AG08395 (cell line): ENCODE measurements at places on chromosomes 11 and 22.

- DNase-seq = no peak
Observed at GRCh38 chr11:77196961-77197360, 68.9 kb downstream of the MYO7A start.

GRCh38 chr22:20435436-20436306 lies 2.0 kb downstream of the SCARF2 start:
- no peak for DNase-seq

GRCh38 chr11:79922641-79923040 lies 481.8 kb upstream of the TENM4 start:
- DNase-seq = no peak

DNA sequence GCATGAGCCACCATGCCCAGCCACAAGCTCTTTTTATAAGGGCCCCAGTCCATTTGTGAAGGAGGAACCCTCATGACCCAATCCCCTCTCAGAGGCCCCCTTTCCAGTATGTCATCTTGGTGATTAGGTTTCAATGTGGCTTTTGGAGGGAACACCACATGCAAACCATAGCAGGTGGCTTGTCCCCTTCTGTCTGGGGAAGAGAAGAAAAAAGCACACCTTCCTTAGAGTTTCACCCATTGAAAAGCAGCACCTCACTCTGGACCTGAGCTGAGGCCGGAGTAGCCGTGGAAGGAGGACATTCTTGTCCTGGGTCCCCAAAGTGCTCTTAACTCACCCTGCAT lies 25.4 kb downstream of the NEAT1 start:
- DNase-seq = no peak

DNA sequence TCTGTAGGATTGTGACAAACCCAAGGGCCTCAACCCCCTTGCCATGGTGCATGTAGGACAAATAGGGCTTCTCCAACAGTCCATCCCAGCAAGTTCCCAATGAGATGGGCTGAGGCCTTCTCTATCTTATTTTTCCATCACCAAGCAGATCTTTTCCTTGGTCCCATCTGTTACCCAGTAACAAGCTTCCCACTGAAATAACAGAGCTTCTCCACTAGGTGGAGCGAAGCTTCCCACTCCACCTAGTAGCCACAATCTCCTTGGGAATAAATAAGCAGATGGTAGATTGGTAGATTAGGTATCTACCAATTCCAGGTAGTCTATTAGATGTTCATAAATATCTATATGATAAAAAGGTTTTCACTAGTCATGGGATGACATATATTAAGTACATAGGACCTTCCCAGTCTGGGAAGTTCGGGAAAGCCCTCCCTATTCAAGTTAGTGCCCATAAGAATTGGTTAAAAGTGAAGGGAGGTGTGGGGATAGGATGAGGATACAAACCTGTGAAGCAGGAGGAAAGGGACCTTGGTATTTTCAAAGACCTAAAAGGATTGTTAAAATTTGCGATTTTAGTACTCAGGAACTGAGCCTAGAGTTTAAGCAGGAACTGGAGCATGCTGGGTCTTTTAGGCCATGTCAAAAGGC lies 5.9 kb upstream of the OR52L1 start:
- DNase-seq = peak; percentile 25

DNA sequence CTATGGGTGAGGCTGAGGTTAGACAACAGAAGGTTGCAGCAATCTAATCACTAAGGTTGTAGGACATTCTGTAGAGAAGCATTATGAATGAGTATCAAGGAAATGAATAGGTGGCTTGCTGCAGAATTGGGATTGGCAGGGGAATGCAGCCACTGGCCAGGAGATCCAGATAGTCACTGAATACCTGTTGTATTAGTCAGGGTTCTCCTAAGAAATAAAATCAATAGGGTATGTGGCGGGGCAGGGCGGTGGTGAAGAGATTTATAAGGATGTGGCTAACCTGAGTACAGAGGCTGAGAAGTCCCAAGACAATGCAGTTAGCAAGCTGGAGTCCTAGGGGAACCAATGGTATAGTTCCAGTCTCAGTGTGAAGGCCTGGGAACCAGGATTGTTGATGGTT lies 163.0 kb downstream of the SPON1 start:
- no peak for DNase-seq

DNA sequence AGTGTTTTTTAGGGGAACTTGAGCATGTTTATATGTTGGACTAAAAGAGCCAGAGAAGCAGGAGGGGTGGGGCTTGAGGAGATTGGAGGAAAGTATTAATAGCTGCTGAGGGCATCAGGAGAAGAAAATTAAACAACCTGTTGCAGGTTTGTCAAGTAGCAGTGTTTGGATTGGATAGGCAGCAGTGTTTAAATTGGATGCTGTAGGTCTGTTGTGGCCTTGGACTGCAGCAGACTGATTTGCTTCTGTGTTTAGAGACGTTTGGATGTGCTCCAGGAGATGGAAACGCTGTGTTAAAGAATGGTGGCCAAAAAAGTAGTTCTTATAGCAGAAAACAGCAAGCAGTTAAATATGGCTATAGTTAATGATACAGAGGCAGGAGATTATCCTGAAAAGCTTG lies 5.7 kb downstream of the EIF3L start:
- DNase-seq = no peak

GRCh38 chr11:122248131-122248530 lies 132.1 kb upstream of the BLID start:
- no peak for DNase-seq

DNA sequence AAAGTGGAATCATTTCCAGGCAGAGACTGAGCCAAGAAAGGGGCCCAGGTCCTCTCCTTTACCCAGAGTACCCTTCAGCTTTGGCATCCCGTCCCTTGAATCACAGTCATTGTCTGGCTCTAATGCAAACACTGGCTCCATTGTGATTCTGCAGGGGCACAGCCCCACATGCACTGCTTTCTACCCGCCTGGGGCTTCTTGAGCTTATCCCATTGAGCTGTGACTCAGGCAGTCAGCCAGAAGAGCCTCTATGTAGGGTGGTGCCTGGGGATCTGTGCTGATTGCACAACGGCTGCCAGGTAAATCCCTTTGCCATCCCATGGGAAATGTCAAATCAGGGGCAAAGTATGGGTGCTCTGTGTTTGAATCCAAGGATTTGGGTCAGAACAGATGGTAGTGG lies 88.9 kb downstream of the RASSF10 start:
- DNase-seq = no peak

GRCh38 chr11:2251138-2251537 lies 19.2 kb downstream of the ASCL2 start:
- no peak for DNase-seq

DNA sequence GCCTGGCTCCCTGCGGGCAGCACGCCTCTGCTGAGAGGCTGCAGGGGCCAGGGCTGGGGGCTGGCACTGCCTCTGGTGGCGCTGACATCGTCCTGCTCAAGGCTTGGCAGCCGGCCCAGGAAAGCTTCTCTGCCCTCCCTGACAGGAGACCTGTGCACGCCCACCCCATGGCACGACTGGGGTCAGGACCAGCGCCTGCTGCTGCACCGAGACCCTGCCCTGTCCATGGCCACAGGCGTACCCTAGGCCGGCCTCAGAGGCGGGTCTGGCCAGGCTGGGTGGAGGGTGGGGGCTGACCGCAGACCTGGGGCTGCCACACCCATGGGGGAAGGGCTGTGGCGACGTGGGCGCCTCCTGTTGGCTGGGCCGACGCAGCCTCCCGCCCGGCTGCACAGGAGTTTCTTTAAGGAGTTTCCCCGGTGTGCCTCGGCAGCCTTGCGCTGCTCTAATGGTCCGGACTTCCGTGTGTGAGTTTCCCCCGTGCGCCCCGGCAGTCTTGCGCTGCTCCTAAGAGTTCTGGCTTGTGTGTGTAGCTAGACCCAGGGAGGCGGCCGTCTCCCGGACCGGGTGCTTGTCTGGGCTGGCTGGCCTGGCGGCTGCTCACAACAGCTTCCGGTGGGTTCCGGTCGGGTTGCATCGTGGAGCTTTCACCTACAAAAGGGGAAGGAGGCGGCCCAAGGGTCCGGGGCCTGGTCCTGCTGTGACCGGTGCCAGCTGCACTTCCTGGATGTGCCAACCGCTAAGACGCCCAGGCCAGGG lies 4.6 kb downstream of the TRABD start:
- peak; percentile 71 for DNase-seq

GRCh38 chr22:27846910-27847309 lies 45.4 kb upstream of the MN1 start:
- DNase-seq = no peak

DNA sequence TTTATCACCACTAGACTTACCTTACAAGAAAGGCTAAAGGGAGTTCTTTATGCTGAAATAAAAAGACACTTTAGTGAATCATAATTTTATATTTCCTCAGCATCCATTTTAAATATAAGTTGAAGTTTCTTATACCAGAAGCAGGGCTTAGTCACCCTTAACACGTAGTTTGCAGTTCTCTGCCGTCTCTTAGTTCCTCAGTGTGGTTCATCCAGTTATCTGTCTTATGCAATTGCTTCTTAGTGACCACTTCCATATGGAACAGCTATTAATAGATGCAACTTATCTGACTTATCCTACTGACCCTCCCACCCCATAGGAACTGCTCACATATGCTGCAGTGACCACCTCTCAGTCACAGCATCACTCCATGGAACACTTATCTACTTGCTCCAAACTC lies 11.7 kb upstream of the SLC36A4 start:
- DNase-seq = no peak

- no peak for DNase-seq
Observed at GRCh38 chr11:55726715-55727324, 46.4 kb upstream of the OR5D13 start.

DNA sequence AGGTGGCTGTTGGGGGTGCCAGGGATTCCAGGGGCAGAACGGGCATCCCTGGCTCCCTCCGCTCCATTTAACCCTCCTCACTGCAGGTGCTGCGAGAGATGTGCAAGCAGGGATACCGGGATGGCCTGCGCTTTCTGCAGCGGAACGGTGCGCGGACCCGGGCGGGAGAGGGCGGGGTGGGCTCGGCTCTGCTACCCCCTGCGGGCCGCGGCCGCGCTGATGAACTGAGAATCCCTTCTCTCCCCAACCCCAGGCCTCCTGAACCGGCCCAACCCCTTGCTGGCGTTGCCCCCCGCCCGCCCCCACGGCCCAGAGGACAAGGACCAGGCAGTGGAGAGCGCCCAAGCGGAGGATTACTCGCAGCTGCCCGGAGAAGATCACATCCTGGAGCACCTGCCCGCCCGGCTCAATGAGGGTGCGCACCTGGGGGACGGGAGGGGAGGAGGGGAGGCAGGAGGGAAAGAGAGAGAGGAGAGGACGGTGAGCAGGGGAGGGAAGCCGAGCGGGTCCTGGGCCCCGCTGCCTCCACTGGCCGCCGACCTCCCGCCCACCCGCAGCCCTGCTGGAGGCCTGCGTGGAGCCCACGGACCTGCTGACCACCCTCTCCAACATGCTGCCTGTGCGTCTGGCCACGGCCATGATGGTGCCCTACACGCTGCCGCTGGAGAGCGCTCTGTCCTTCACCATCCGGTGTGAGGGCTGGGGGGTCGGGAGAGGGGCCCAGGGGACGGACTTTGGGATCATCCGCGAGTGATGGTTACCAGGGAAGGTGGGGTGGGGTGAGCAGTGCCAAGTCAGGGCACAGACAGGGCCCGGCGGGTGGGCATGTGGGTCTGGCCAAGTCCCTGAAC lies 4.1 kb upstream of the CRACR2B start:
- no peak for DNase-seq

GRCh38 chr11:134412203-134413042 lies at the start of gene B3GAT1:
Gene B3GAT1, minus strand, starts transcription at chr11:134412242. Its CDS starts 24,583 bp downstream, at chr11:134387659.
- no peak for DNase-seq

DNA sequence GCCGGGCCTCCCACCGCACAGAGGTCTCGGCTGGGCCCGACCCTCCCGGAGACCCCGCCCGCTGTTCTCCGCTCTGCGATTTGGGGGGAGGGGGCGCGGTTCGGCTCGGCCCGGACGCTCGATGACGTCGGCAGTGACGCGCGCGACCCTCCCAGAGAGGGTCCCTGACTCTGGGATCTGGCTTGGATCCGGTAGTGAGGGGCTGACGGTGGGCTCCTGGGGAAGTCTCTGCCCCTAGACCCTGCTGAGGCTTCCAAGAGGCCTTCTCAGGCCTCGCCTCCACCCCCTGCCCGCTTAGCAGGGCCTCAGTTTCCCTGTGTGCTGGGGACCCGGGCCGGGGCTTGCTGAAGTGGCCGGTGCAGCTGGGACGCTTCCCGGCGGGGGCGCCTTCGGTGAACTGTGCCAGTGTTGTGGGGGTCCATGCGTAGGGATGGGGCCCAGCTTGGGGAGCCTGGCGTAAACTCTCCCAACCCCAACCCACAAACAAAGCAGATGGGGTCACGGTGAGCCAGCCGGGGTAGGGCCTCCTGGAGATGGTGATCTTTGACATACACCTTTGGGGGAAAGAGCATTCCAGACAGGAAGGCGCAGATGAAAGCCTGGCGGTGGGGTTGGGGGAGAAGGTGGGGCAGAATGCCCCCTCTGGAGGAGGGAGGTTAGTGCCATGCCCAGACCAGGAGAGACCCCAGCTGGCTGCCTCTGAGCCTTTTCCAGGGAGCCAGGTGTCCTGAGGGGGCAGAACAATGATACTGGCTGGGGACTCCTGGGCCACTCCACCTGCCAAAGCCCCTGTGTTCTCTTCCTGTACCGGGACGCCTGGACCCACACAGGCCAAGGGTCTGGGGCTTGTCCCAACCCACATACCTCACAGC lies 1.0 kb downstream of the B4GALNT4 start:
- no peak for DNase-seq

DNA sequence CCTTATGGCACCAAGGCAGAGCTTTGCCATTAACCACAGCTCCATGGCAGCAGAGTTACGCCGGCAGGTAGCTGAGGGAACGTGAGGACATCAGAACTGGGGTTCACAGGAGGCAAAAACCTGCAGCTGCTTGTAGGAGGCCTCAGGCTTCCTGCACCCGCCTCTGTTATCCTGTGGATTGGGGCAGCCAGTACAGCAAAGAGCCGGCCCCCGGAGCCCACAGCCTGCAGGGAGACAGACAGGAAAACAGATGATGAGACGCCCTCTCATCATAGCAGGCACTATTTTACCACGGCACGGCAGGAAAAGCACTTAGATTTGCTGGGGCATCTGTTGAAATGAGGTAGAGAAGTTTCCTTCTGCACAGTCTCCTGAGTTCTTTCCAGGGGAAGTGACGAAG lies 870.3 kb downstream of the TBC1D22A start:
- DNase-seq = no peak

DNA sequence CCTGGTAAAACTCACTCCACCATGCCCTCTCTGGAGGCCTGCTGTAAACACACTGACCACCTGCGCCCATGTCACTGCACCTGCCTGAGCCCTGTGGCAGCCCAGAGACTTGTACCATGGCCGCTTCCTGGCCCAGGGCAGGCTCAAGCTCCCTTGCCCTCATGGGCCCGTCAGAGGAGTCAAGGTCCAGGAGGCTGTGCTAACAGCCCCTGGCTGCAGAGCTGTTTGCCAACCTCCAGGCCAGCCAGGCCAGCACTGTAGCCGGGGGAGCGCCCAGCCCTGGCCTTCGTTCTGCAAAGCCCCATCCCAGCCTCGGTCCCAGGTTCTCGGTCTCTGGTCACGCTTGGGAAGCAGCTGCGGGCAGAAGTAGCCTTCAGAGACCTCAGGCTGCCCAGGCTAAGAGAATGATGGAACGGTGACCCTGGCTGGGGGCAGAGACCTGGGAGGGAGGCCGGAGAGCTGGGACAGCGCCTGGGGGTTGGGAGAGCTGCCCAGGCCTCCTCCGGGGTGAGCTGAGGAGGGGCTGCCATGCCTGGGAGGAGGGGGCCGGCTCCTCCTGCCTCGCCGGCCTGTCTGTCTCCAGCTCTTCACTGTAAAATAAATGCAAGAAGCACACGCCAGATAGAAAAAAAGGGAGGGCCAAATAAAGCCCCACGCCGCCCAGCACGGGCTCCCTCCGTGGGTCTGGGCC lies 11.9 kb upstream of the TCF20 start:
- DNase-seq = no peak

GRCh38 chr22:44795701-44796630 lies 43.6 kb downstream of the ARHGAP8 start:
- no peak for DNase-seq

GRCh38 chr22:33110562-33111163 lies 52.5 kb upstream of the SYN3 start:
- peak; percentile 40 for DNase-seq
